Right hindlimb (tissue), 1 donor: ENCODE measurements at places on chromosomes 2 and 18.

- no peak for DNase-seq
These were observed 6.3 kb upstream of the PLEKHM3 start for GRCh38 chr2:208031608-208032019.

DNA sequence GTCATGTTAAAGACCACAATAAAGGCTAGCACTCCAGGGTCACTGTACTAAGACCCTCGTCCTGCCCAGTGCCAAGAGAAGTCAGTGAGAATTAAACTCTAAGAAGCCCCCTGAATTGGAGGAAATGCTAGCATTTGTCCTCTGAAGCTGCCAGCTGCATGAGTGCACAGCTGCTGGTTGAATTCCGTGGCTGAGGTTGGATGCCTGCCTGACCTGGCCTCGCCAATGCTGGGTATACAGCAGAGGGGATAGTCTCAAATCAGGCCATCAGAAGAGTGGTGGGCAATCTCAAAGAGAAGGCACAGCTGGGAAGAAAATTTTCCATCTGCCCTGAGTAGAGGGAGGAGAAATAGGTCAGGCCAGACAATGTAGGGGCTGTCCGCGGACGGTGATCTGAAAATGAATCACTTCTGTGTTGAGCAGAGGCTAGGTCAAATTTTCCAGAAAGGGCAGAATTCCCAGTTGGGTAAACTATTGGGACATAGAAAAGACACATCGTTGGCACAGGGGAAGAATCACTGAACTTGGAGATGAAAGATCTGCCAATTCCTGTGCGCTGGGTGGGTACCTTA lies 110.5 kb upstream of the AGAP1 start:
- DNase-seq, result peak; percentile 49

DNA sequence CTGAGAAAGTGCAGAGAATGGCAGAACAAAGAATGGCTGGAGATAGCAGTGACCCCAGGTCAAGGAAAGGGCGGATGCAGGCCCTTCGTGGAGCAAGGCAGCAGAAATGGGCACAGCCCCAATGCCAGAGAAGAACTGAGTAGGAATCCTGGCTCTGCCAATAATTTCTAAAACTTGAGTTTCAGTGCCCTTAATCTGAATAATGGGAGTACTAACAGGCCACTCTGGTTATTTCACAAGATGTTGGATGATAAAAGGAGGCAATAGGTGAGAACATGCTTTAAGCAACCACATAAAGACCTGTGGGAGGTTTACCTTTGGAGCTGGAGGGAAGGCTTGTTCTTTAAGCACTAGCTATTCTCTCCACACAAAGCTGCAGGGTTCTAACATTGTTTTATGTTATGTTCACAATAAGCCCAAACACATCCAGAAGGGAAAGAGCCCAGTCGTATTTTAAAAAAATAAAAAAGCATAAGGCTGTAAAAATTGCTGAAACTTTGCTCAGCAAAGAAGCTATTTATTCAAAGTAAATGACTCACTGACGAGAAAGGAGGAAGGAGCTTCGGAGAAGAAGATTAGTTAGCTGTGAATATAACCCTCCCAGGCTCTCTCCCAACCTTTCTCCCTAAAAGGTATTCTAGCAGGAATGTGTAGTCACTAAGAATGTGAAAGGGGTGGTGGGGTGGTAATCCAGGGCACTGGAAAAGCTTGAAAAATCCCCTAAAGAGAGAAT lies 470.2 kb downstream of the TXNL1 start:
- DNase-seq, result no peak

GRCh38 chr2:26723991-26724750 lies 31.6 kb downstream of the KCNK3 start:
- no peak for DNase-seq

DNA sequence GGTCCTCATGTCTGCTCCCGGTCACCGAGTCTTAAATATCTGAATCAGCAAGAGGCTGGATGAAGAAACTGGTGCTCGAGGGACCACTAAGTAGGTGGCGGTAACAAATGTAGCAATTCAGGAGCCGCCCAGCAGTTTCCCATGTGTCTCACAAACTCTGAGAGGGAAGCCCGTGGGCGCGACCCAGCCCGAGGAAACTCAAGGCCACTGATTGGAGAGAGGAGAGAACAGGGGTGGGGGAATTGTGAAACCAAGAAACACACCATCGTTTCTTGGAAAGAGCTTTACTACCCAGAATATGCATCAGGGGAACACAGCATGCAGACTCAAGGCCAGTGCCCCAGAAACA lies 10.8 kb downstream of the MLPH start:
- DNase-seq, result no peak

DNA sequence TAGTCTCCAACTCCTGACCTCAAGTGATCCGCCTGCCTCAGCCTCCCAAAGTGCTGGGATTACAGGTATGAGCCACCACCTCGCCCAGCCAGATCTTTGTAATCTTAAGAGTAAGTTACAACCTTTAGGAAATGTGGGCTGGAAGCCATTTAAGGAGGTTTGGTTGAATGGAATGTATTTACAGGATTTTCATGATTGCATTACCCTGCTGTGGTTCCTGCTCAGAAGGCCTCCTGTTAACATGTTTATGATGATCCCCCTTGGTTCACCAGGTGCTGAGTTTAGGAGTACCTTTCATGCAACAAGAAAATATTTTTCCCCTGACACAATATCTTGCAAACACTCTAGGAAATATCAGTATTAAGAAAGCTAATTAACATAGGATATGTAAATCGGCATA lies 187.4 kb upstream of the SH3BP4 start:
- DNase-seq, result no peak

GRCh38 chr2:127504552-127505430 lies 21.5 kb downstream of the IWS1 start:
- no peak for DNase-seq

- DNase-seq, result no peak
These were observed 35.0 kb downstream of the STAT4 start for GRCh38 chr2:191115804-191116203.

GRCh38 chr18:78006006-78006773 lies 756.5 kb downstream of the GALR1 start:
- DNase-seq, result no peak

DNA sequence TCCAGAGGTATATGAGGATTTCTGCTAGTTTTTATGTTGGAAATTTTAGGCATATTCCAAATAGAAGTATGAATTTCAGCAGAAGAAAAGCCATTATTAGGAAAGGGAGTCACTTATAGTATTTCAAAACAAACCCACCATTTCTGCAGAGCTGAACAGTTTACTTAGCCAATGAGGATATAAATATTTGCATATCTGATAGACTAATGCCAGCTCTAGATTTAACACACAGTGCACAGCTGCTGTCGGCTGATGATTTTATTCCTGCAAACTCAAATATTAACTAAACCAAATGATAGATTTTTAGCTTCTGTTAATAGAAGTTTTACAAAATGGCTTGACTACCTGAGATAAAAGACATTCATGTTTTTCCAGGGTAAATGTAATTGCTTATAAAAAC lies 375.8 kb upstream of the FANCL start:
- no peak for DNase-seq

- DNase-seq, result peak; percentile 78
These were observed 152.1 kb downstream of the PXDN start for GRCh38 chr2:1591978-1592907.

DNA sequence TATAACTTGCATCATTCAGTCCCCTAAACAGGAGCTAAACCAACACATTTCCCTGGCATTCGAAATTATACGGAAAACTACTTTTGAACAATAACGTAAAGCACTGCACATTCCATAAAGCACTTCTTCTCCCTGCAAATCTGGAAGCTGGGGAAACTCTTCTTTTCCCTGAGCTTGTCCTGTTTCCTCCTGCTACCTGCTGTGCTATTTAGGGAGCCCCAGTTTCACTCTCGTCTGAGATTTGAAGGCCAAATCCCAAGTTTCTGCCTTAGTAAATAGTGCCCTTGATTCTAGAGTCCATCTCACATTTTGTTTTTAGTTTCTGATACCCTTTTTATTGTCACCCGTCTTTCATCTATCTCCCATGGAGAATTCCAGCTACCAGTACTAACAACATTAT lies 67.7 kb upstream of the OSR1 start:
- no peak for DNase-seq

DNA sequence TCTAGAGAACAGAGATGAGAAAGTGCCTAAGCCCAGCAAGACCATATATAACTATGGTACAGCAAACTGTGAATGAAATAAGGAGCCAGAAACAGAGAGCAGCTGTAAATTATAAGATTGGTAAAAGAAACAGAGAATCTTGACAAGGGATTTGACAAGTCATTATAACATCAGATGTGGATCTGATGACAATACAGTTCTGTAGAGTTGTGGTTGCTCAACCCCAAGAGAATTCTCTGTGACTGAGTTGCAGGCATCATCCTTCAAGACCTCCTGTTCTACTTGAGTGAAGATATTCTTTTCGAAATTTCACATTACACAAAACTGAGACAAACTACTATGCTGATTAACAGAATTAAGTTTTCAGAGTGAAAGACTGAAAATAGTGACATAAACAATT lies 343.1 kb upstream of the SLC39A10 start:
- DNase-seq, result no peak

GRCh38 chr18:8762968-8763367 lies 57.6 kb downstream of the MTCL1 start:
- no peak for DNase-seq

GRCh38 chr2:86078774-86079545 lies 26.7 kb downstream of the POLR1A start:
- DNase-seq, result peak; percentile 45

DNA sequence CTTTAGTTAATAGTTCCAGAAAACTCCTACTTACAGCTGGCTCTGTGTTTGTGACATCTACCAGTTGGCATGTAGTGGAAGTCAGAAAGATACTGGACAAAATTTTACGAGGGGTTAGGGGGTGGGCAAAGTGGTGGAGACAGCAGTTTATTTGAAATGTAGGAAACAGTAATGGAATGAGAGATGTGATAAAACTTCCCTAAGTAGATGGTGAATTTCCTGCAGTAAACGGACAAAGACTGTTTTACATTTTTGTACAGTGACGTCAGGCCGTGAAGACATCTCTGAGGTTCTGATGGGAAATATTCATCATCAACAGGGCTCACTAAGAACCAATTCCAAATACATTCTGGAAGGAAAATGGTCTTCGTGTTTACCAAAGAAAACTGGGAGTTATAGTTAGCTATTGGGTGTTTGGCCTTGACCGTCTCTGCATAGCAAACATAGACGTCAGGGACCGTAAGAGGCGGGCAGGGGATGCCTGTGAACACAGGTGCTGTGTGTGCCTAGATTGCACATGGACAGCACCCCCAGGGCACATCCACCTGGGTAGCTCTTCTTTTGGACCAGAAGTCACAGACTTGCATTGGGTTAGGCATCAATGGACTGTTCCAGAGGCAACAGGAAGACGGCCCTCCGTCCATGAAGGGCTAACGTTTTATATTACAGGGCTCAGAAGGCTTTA lies 131.5 kb downstream of the ZNF516 start:
- no peak for DNase-seq

DNA sequence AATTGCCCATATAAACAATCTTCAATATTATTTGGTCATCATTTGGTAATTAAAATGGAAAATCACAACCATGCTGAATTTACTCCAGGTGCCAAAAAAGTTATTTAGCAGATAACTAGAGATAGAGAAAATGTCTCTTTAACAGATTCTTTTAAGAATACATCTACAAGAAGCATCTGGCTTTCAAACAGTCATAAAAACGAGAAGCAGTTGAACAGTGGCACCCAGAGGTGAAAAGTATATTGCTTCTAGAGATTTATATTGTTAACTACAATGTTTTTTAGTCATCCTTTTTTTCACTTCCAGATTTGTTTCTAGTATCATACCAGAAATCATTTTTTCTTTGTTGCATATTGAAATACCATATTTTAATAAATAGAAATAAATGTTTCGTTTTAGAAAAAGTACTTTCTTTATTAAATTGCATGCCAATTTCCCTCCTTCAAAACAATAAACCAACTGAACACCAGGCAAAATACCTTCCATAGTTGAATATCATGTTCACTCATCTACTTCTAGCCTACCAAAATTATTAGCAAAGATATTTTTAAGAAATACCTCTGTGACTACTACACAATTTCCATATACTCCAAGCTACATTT lies 65.4 kb upstream of the HNRNPA3 start:
- DNase-seq, result no peak

GRCh38 chr2:161122772-161123530 lies 37.3 kb upstream of the TANK start:
- DNase-seq, result no peak

- DNase-seq, result no peak
These were observed 177.6 kb upstream of the PKDCC start for GRCh38 chr2:41870265-41870585.

DNA sequence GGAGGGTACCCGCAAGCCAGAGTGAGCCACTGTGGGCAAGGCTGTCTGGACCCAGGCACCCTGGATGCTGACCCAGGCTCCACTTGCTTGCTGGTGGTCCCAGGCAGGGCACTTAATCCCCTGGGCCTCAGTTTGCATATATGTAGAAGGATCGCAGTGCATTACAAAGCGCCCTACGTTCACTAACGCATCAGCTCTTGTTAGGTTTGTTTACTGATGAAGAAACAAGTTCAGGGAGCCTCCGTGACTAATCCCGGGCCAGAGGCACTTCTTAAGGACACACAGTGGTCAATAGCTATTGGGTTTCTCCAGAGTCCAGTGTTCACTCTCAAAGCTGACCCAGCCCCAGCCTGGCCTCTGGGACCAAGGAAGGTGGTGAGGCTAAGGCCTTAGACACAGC lies 70.2 kb downstream of the LBH start:
- no peak for DNase-seq

DNA sequence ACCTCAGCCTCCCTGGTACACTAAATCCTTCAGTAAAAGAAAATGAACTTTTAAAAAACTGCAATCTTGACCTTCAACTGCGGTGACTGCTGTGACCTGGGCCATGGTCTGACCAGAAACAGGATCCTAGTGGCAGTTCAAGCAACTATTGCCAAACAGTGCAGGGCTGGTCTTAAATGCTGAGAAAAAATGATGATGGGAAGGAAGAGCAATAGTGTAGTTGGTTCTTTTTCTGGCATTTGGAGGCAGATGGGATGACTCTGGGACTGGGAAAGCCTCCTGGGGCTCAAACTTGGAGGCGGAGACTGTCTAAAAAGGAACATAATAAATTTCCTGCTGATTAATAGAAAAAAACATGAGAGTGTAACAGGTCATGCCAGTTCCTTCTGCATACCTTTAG lies 45.4 kb downstream of the CHN1 start:
- DNase-seq, result no peak

DNA sequence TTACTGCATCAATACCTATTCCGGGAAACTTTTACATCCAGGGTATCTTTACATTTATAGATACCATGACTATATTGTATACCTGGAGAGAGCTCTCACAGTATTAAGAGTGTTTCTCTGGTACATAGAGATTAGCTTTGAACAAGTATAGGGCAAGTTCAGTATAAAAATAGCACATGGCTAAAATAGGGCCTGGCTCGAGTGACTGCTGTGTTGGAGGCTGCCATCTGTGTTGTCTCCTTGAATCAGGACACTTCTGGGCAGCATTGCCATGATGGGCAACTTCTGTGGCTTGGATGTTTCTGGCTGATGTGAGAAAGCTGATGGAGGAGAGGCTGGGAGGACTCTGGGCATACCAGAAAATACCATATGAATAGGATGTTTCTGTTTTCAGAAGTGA lies 18.7 kb downstream of the ARHGAP28 start:
- DNase-seq, result no peak

DNA sequence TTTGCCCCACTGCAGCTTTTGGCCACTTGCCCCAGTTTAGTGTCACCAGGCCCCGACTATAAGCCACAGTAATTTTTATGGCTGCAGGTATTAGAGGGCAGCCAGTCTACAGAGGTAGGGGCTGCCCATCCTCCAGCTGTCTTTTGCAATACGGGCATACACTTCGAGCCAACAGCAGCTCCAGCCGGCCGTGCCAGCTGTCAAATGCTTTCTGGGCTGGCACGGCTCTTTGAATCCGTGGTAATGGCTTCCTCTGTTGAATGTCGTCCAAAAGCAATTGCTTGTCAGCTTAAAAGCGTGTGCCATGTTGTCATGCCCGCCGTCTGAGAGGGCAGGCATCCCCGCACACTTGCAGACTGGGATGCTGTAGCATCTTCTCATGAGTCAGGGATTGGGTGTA lies 41.3 kb downstream of the BCL2L11 start:
- peak; percentile 68 for DNase-seq
